ENCODE measurements at places on chromosomes 16 and 17. TPM values are rescaled to one million over a fixed set of nuclear protein-coding genes. Genes with fewer than 3 reads are reported as not detected.

RSPRY1 gene
- total RNA-seq: 55.1 TPM

CD19 gene
- not detected for total RNA-seq

- no peak overlapping the region for H3K4me3 ChIP-seq
- H3K27me3 ChIP-seq: no peaks in the 10 kb centered on the region
- no peaks in the 10 kb centered on the region for H3K4me1 ChIP-seq
- no peak overlapping the region for H3K27ac ChIP-seq
- DNase-seq: no peak
These were observed 202.0 kb downstream of the PARN start for GRCh38 chr16:14428043-14428442.

DNA sequence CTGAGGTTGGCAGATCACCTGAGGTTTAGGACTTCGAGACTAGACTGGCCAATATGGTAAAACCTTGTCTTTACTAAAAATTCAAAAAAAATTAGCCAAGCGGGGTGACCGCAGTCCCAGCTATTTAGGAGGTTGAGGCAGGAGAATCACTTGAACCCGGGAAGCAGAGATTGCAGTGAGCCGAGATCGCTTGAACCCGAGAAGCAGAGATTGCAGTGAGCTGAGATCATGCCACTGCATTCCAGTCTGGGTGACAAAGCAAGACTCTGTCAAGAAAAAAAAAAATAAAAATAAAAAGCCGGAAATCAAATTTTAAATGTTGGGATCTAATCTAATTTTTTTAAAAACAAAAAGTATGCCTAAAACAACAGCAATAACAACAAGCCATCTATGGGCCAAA is 56.3 kb downstream of the ABCC1 start:
- H3K4me3 ChIP-seq: no peak overlapping the region
- H3K4me1 ChIP-seq: peaks cover 22% of the 10 kb centered on the region
- DNase-seq: no peak
- H3K36me3 ChIP-seq: peaks cover 2% of the 10 kb centered on the region
- peak overlapping the region; percentile 17 for H3K27ac ChIP-seq

DNA sequence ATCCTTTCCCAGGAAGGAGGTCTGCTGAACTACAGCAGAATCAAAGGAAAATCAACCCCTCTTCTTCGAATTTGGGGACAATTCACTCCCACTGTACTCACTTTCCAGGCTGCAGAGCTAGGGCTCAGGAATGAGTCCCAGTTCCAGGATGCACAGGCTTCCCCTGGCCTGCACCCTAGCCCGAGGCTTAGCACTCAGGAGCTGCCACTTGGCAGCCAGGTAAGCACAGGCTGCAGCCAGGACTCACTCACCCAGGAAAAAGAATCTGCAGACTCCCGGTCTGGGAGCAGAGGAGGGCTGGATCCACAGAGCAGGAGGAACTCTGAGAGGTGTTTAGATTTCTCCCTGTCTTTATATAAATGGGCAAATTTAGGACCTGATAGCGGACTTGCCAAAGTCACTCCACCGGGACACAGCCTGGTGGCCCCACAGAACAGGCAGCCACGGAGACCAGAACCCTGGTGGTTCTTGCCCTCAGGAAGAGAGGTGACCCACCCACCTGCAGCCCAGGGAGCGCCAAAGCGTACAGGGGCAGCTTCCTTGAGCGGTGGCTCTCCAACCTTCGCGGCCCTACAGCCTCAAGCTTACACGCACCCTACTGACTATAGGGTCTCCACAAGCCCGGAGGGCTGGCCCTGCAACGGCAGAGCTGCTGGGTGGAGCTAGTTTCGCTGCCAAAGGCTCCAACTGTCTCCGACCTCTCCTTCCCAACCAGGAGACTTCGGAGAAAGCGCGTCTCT is 4.8 kb downstream of the CBLN1 start:
- H3K4me3 ChIP-seq: no peak overlapping the region
- no peaks in the 10 kb centered on the region for H3K36me3 ChIP-seq
- no peaks in the 10 kb centered on the region for H3K4me1 ChIP-seq

Measured in endothelial cell of umbilical vein (primary cell).